ENCODE measurements at places on chromosomes 11 and 22.

DNA sequence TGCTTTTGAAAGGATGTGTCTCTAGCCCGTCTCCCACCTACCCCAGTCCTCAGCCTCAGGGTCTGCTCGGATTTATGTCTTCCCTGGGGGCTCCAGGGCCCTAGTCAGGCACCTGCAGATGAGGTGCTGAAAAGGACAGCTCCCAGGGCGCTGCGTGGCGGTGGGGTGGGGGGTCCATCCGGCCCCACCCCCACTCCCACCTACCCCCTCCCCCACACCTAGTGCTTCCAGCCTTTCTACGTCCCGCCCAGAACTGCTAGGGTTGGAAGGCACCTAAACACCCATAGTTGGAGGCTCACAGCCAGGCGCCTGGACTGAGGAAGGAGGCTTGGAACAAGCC lies 1.4 kb upstream of the ROBO3 start:
- DNase-seq = no peak

DNA sequence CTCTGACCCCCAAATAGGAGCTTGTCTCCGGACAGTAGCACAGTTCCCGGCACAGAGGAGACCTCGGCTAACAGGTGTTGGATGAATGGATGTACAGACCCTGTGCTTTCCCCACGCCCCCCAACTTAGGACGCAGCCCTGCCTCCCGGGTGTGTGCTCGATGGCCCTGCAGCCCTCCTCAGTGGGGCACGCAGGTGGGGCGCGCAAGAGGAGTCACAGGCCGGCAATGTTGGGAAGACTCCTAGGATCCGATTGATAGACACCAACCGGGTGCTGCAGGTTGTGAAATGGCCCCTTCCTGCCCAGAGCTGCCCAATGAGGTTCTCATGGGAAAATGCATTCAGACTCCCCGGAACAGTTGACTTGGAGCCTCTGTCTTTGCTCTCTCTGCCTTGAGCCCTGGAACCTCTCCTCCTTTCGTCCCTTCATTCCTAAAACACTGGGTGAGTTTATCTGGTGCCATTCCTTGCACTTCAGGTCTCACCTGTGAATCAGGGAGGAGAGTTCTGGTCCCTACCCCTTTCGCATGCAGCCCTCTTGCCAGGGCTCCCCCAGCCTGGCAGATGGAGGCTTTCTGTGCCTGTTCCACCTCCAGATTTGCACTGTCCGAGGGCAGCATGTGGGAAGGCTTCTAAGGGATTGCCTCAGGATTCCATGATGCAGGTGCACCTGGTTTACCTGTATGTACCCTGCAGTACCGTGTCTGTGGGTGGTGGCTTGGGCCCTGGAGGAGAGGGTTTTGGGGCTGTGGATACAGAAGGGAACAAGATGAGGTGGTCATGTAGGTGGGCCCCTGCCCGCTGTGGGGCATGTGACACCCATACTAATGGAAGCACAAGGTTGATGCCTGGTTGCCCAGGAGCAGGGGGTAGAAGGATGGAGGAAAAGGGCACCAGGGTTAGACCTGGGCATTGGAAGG lies 1.2 kb downstream of the MICALL1 start:
- no peak for DNase-seq

DNA sequence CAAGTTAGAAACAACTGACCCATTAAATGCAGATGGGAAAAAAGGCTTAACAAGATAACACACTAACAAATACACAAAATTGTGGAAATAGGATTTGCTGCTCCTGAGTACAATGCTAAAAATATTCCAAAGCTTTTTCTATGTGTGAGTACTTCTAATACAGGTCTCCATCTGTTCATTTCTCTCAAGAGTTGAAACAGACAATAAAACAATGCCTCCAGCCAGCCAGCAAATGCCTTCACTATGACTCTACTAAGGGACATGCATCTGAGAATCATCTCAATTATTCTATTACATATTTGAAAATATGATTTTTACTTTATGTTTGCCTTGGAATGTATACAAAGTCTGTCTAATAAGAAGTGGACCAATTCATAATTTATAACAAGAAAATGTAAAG lies 119.0 kb downstream of the CADM1 start:
- no peak for DNase-seq

DNA sequence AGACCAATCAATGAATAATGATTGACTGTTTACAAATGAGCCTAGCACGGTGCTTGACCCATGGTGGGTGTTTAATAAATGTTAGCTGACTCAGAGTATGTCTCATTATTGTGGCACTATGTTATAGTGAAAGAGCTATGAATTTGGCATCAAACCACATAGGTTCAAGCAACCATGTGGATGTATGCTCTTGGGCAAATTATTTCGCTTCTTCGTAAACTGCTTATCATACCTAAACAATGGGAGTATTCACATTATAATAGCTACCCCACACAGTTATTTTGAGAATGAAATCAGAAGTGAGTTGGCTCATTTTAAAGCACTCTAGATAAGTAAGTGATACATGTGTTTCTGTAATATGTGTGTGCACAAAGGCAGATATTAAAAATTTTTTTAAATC lies 118.7 kb upstream of the HSD17B12 start:
- no peak for DNase-seq

DNA sequence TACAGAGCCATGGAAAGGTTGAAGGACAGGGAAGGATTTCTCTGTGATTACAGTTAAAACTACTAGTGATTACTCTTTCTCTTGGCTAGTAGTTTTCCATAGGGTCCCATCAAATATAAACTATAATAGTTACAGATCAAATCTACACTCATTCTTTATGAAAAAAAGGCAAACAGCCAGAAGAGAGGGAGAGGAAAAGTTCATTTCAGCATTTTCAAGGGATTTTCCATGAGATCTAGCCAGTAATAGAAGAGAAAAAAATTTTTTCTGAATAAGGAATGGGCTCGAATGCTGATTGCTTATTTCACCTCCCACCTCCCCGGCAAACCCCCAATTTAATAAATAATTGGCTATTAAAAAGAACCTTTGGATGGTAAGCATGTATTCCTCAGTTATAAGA lies 74.8 kb upstream of the BLID start:
- no peak for DNase-seq

- peak; percentile 90 for DNase-seq
Observed at GRCh38 chr11:58024601-58025091, 965 bp downstream of the OR9Q1 start.

DNA sequence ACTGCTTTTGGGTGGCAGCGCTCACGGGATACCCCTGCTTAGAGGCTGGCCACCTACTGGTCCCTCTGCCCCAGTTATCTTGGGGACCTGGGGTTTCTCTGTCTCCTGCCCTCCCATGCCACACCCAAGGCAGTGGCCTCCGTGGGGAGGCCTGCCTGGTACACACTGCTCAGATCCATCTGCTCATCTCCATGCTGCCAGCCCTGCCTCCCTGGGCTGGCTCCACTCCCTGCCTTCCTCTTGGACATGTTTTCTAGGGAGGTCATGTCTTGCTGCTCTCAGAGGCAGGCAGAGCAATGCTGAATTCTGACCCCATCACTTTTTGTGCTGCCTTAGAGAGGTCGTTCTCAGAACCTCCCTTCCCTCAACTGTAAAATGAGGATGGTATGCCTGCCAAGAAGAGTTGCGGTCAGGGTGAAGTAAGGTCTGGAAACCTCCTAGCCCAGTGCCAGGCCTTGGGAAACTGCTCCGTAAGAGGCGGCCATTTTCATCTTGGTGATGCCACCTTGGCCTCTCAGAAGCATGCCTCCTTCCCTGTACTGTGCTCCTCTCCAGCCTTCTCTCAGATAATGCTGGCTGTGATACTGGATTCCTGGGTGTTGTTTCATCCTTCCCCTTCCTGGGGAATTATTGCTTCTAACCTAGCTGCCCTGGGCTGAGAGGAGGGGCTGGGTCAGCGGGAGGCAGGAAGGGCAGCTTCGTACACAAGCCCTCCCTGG lies 186.4 kb upstream of the ZBED5 start:
- no peak for DNase-seq

All from stromal cell of bone marrow (primary cell).